ENCODE measurements at places on chromosomes 12 and 14.
A peak's percentile ranks its signal among the peaks of the same experiment; 100 is the strongest.

GRCh38 chr14:80941241-80942185 lies at the start of gene CEP128:
Gene CEP128, minus strand, starts transcription at chr14:80941738.
- peak; percentile 87 for DNase-seq

DNA sequence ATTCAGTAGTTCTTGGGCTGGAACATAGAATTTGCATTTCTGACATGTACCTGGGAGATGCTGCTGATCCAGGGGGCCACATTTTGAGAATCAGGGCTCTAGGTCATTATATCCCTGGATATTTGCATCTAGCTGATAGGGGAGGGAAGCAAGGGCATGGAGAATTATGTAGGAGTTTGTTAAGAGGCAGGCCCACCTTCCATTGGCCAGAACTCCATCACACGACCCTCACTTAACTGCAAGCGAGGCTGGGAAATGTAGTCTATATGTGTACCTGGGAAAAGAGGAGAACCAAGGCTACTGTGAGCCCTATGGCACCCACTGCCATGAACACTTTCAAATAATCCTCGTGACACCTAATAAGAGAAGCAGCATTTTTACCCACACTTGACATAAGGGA lies 657.6 kb downstream of the MED13L start:
- DNase-seq: no peak

GRCh38 chr12:121814429-121815119 lies 10.8 kb downstream of the SETD1B start:
- DNase-seq: no peak

DNA sequence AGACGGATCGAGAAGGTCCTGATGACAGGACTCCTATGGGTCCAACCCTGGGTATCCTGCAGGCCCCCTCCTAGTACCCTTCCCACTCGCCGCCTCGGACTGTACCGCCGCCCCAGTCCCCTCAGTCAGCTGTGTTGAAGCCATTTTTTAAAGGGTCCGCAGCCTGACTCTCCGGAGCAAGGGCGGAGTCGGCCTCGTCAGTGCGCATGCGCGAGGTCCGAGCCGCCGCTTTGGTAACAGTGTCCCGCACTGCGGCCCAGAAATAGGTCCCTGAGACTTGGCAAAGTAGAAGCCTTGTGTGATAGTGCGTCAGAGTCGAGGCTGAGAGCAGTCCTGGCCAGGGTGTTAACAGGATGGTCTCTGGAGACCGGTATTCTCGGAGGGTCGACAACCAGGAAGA lies 769.0 kb upstream of the ALG10B start:
- DNase-seq: no peak

GRCh38 chr12:49976557-49976956 lies 3.8 kb downstream of the AQP6 start:
- no peak for DNase-seq

- DNase-seq: no peak
Measured at GRCh38 chr14:69077841-69078240, 75.1 kb downstream of the DCAF5 start.

DNA sequence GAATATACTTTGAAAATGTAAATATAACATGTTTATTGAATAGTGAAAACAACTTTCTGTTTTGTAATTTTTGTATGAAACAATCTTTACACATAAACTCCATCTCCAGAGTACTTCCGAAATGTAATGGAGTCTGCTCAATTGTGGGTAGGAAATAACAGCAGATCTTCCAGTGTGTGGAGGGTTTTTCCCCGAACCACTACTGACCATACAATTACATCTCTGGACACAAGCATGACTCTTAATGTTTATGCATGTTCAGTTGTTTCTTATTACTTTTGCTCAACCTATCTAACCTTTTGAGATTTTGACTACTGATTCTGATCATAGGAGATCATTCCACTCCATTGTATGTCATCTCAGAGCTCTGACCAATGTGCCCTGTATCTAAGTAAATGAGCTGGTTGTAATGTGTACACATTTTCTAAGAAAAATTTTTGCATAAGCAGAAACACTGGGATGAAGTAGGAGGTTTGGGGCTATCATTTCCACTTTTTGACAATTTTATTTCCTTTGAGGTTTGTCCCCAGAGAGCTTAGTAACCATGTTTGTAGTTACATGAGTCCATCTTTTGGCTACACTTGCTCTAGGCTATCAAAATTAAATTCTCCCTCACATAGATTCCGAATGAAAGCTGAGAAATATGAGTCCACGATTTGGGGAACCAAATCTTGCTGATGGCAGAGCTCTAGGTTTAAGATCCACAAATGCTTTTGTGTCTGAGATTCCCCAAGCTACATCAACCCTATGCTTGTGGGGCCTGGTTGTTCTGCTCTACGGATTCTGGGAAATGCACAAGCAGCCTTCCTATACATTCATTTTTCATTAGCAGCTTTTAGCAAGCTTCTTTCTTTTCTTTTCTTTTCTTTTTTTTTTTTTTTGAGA lies 21.4 kb upstream of the CLEC4D start:
- no peak for DNase-seq

DNA sequence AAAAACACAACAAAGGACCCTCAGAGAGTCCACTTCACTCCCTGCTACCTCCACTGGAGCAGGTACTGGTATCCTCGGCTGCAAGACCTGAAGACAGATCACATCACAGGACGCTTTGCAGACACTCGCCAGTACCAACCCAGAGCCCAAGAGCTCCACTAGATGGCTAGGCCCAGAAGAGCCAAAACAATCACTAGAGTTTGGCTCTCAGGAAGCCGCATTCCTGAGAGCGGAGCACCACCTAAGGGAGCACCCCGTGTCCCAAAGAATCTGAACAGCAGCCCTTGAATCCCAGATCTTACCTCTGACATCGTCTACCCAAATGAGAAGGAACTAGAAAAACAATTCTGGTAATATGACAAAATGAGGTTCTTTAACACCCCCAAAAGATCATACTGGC lies 399.8 kb downstream of the RAD51B start:
- no peak for DNase-seq

GRCh38 chr14:105015242-105015641 lies 5.6 kb downstream of the CDCA4 start:
- no peak for DNase-seq

DNA sequence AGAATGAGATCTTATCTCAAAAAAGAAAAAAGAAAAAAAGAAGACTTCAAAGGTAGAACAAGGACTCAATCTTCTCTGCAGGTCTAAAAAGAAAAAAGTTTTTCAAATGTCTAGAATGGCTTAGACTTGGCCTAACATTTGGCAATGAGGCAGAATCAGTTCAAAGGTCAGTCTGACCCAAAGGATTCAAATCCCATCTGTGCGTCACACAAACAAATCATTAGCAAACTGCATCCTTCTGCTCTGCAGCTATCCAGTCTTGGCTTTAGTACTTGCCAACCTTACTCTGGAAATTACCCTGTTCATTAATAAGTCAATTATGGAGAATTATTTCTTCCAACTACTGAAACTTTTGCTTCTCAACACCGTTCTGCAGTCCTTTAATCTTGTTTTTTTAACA lies 3.1 kb downstream of the YAF2 start:
- no peak for DNase-seq

DNA sequence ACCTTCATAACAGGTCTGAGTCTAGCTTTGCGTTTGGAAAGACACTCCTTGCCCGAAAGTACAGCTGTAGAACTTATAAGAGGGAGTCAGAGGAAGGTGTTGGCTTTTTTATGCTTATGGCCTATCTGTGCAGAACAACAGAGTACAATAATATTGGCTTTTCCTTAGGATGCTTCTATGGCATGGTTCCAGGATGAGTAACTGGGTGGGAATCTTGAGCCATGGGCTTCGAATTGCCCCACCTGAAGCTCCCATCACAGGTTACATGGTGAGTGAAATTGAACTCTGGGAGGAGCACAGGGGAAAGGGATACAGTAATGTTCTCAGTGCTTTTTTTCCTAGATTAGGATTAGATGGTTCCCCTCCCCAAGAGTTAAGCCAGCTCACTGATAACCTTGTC lies 13.0 kb downstream of the PARP2 start:
- no peak for DNase-seq

DNA sequence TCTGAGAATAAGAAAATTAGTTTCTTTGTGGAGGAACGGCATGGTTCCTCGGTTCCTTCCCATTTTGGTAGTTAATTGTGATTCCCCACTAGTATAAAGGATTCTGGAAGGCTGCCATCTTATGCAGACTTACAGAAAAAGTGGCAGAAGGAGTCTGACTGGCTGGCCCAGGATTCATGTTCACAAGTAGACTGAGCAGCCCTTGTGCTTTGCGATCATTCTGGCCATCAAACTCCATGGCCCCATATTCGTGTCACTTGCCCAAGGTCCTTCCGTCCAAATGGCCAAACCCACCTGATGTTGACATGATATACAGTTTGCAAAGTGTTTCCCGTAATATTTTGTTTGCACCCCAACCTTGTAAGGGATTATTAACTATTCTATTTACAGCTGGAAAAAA lies 297.2 kb upstream of the AMIGO2 start:
- DNase-seq: no peak

- DNase-seq: no peak
Measured at GRCh38 chr14:56805201-56805991, 4.9 kb downstream of the OTX2 start.

DNA sequence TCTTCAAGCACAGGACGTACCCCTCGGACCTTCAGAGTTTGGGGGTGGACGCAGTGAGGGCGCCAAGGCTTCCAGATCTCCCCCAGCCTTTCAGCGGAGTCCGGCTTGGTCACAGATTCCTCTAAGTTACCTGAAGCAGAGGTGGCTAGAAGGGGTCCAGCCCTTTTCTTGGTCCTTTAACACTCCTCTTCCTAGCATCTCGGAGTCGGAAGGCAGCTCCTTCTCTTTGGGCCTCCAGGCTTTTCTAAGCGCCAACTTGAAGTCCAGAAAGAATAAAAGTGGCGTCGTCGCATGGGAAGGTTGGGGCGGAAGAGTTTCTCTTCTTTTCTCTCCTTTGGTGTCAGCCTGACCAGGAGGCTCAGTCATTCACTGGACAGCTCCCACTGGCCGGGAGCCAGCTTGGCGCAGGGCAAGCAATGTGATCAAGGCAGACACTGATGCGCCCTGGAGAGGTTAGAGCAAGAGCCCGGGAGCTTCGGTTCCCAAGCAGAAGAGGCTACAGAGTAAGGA lies 9.6 kb downstream of the OR6S1 start:
- no peak for DNase-seq

- no peak for DNase-seq
Measured at GRCh38 chr12:47577206-47577989, 128.4 kb downstream of the RPAP3 start.

GRCh38 chr14:44804391-44804790 lies 157.4 kb downstream of the KLHL28 start:
- DNase-seq: no peak

DNA sequence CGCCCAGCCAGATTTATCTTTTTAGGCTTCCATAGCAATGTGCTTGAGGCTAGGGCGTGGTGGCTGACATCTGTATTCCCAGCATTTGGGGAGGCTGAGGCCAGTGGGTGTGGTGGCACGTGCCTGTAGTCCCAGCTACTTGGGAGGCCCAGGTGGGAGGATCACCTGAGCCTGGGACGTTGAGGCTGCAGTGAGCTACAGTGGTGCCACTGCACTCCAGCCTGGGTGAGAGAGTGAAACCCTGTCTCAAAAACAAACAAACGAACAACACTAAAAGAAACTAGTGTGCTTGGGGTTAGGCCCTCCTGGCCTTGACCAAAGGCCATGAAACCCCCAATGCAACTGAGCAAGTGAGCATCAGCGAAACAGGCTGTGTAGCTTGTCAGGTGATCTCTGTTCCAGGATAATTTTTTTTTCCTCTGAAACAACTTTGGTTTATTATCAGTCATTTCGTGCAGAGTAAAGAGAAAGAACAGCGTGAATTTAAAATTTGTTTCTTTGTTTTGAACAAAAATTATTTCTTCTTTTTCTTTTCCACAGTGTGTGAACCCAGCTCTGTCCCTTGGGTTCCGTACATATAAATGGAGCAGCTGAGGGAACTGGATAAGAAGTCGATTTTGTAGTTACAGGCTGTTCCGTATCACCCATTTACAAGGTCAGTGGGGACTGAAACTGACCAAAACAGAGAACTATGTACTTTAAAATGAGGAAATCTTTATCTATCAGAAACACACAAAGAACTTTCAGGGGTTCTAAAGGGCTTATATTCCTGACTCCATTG lies 8.8 kb upstream of the TUBA1C start:
- DNase-seq: no peak

DNA sequence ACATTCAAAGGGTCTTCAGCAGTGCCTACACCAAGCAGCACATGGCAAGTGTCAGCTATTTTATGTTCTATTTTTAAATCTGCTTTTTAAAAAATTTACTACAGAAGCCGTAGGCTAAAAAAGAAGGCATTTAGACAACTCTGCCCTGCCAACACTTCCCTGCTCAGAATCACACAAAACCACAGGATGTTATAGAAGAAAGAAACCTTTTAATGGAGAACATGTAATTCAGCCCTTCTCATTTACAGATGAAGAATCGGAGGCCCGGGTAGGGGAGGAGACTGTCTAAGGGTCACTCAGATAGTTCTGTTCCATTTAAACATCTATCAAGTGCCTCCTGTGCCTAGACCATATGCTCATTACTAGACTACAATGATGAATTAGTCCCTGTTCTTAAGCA lies 171.8 kb upstream of the NTF3 start:
- no peak for DNase-seq

DNA sequence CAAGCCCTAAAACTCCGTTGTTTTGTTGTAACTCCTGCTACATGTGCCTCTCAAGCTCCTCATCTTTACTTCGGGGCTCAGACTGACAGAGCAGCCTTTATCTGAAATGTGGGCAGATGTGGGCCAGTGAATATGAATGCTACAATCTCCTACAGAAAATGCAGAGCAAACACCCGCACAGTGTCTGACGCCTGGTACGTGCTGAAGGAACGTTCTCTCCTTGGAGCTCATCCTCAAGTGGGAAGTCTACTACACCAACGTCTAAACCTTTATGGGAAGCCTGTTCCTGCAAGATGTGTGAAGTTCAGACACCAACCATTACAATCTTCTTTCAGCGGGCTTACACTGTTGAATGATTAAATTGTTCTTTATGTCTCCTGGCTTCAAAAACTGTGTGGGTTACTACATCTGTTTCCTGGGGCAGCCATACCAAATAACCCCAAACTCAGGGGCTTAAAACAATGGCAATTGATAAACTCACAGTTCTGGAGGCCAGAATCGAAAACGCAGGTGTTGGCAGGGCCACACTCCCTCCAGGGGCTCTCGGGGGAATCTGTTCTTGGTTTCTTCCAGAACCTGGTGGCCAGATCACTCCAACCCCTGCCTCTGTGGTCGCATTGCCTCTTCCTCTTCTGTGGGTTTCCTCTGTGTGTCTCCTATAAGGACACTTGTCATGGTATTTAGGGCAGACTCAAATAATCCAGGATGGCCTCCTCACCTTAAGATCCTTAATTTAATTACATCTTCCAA lies 179.7 kb upstream of the PLXNC1 start:
- no peak for DNase-seq

- no peak for DNase-seq
Measured at GRCh38 chr12:94297876-94298505, 149.6 kb downstream of the PLXNC1 start.

GRCh38 chr12:52946797-52947547 lies 1.9 kb upstream of the KRT18 start:
- DNase-seq: no peak

DNA sequence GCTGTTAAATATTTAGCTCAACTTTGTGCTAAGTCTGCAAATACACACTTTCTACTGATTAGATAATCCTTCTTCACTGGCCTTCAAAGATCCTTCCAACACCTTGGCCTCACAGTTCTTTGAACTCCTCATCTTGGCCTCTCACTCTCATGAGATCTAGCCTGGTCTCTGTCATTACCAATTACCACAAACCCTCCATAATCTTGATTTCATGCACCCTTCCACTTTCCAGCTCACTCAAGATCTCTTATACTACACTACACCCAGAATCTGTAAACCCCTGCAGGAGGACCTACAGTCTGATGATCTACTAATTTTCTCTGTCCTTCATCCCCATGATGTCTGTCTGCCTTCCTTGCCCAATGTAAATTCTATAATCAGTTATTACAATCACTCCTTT lies 71.1 kb downstream of the DUSP16 start:
- no peak for DNase-seq
